ENCODE measurements at places on chromosomes 12 and 14. TPM values are rescaled to one million over a fixed set of nuclear protein-coding genes. Genes with fewer than 3 reads are reported as not detected.

DNA sequence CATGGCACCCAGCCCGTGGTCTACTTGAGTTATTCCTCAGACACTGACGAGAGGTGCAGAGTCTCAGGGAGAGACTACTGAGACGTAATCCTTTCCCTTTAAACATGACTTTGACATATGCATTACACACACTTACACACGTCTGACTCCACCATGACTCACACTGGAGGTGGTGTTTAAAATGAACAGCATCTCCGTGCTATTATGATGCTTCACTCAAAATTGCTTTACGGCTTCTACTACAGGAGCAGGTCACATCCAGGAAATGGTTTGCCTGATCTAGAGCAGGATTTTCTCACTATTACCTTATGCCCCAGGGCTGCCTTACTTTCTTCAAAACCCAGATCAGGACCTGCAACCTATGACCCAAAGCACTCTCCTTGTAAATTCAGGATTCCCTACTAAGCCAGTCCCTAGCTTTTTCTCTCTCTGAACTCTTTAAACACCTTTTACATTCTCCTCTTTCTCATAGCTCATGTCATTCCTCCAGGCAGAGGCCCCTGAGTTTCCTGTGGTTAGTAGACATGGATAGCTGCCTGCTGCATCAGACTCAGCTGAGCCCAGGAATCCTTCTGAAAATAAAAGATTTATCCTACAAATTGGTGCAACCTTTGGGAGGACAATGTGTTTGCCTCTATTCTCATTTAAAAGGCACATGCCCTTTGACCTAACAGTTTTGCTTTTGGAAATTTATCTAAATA is 31.2 kb downstream of the TMCC3 start:
- H3K27me3 ChIP-seq, result no peaks in the 10 kb centered on the region
- H3K27ac ChIP-seq, result no peak overlapping the region
- peaks cover under 1% of the 10 kb centered on the region for H3K4me1 ChIP-seq
- DNase-seq, result no peak
- no peak overlapping the region for H3K4me3 ChIP-seq

GRCh38 chr14:71551291-71551950 is 380.8 kb upstream of the RGS6 start:
- H3K4me1 ChIP-seq, result peaks cover 8% of the 10 kb centered on the region
- no peaks in the 10 kb centered on the region for H3K36me3 ChIP-seq
- H3K27me3 ChIP-seq, result no peaks in the 10 kb centered on the region
- no peak for DNase-seq
- no peak overlapping the region for H3K4me3 ChIP-seq

DNA sequence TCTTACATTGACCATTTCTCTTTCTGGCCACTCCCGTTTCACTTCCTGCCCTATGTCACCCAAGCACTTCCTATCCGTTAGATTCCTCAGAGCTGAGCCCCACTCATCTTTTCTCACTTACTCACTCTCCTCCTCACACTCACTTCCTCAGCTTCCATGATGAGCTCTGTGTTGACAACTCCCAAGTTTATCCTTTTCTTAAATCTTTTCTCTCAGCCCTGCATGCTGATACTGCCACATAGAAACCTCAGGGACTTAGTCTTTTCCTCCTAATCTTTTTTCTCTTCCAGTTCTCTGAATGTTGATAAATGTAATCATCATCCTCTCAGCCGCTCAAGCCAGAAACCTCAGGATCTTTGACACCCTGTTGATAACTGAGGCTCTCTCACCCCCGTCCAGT is 99.6 kb downstream of the ANO6 start:
- H3K36me3 ChIP-seq, result no peaks in the 10 kb centered on the region
- no peak overlapping the region for H3K4me3 ChIP-seq
- DNase-seq, result no peak
- peaks cover 1% of the 10 kb centered on the region for H3K27me3 ChIP-seq
- H3K4me1 ChIP-seq, result no peaks in the 10 kb centered on the region

DNA sequence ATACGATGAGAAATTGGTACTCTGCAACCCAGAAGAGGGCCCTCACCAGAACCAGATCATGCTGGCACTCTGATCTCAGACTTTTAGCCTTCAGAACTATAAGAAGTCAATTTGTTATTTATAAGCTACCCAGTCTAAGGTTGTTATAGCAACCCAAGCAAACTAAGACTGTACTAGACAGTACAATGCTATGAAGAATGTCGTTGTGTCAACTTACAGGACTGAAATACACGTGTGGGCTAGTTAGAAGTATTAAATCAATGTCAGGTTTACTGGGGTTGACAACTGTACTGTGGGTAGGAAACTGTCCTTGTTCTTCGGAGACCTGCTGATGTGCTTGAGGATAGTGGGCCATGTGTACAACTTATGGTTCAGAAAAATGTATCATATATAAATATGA is 19.7 kb downstream of the DUSP16 start:
- H3K27ac ChIP-seq, result no peak overlapping the region
- no peaks in the 10 kb centered on the region for H3K36me3 ChIP-seq
- no peaks in the 10 kb centered on the region for H3K27me3 ChIP-seq
- H3K4me3 ChIP-seq, result no peak overlapping the region
- H3K4me1 ChIP-seq, result peaks cover 7% of the 10 kb centered on the region
- no peak for DNase-seq

- H3K4me3 ChIP-seq, result no peak overlapping the region
- DNase-seq, result no peak
- H3K27me3 ChIP-seq, result peaks cover 8% of the 10 kb centered on the region
- peaks cover 16% of the 10 kb centered on the region for H3K4me1 ChIP-seq
These were observed 14.0 kb downstream of the PGAM5 start for GRCh38 chr12:132724506-132725241.

- DNase-seq, result no peak
- no peaks in the 10 kb centered on the region for H3K27me3 ChIP-seq
- H3K36me3 ChIP-seq, result no peaks in the 10 kb centered on the region
- H3K4me3 ChIP-seq, result no peak overlapping the region
These were observed 106.0 kb downstream of the SLC41A2 start for GRCh38 chr12:104852102-104852501.

DNA sequence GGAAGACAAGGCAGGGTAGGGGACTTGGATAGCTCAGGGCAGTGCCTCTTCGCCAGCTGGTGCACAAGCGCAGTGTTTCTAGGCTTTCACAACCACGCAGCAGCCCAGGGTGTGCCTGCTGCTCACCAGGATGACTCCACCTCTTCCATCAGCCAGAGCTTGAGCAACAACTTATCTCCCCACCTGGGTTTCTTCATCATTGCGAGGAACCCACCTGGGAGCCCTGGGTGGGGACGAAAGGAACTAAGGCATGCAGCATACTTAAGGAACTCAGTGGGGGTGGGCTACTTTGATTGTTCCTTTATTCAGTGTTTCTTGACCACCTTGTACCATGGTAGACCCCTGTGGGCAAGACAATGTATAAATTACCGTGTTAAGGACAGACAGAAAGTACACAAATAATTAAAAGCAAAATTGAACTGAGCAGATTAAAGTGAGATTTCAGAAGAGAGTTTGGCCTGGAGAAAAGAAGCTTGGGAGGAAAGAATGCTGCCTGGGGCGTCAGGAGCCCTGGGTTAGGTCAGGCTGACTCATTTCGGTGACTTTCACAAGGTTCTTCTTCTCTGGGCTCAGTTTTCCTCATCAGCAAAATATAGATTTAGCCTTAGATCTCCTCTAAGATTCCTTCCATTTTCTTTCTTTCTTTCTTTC is 22.9 kb downstream of the KRT18 start:
- no peak overlapping the region for H3K4me3 ChIP-seq
- no peak for DNase-seq
- H3K27me3 ChIP-seq, result peaks cover 7% of the 10 kb centered on the region
- no peaks in the 10 kb centered on the region for H3K36me3 ChIP-seq
- no peaks in the 10 kb centered on the region for H3K4me1 ChIP-seq

DNA sequence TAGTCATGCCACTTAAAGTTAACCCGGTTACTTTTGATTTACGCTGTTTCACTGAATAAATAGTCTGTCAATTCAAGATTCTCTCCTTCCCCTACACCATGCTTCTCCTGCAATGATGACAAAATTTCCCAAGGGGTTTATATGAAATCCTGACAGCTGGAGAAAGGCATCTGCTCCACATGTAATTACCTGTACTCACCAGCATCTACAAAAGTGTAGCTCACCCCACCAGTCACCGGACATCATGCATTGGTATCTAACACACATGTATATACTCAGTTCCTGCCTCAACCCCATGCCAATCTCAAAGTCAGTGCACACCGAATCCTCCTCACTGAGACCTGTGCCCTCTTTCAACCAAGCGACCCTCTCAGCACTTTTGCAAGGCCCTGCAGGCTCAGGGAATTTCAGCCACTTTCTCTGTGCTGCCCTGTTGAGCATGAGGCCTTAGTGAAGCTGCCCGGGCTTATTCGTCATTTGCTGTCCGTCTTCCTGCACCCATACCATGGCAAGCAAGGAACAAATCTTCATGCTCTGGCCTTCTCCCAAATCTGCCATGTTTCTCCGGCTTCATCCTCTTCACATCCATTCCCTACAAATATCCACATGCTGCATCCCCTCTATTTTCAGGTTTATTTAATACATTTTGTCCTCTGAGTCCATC is 131.6 kb downstream of the SEC23A start:
- peak; percentile 18 for DNase-seq
- H3K27me3 ChIP-seq, result peaks cover 2% of the 10 kb centered on the region
- no peaks in the 10 kb centered on the region for H3K4me1 ChIP-seq
- no peak overlapping the region for H3K4me3 ChIP-seq

- H3K4me3 ChIP-seq, result peak overlapping the region; percentile 40
- peaks cover 7% of the 10 kb centered on the region for H3K27me3 ChIP-seq
- DNase-seq, result no peak
These were observed 269.3 kb upstream of the NPAS3 start for GRCh38 chr14:32669391-32669790.

- H3K36me3 ChIP-seq, result no peaks in the 10 kb centered on the region
- no peak overlapping the region for H3K4me3 ChIP-seq
- H3K27me3 ChIP-seq, result no peaks in the 10 kb centered on the region
- DNase-seq, result no peak
- no peaks in the 10 kb centered on the region for H3K4me1 ChIP-seq
These were observed 8.9 kb upstream of the LIN7A start for GRCh38 chr12:80946591-80946990.

DNA sequence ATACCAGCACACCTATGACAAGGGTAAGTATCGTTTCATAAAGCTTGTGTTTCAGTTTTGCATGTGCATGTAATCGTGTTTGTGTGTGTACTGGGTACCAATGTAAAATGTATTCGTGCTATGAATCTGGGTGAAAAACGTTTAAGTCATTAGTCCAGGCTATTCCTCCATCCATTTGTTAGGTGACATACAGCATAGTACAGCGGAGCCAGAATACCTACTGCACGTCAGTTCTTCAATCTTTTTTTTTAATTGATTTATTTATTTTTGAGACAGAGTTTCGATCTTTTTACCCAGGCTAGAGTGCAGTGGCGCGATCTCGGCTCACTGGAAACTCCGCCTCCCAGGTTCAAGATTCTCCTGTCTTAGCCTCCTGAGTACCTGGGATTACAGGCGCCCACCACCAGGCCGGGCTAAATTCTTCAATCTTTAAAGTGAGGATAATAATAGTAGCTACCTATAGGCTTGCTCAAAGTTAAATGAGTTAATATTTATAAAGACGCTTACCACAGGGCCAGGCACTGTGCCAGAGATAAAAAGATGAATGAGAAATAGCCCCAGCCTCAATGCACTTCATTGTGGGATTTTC is 661 bp upstream of the RPS26 start:
- no peaks in the 10 kb centered on the region for H3K36me3 ChIP-seq
- peak overlapping the region; percentile 99 for H3K4me3 ChIP-seq
- peak overlapping the region; percentile 87 for H3K27ac ChIP-seq
- peaks cover 5% of the 10 kb centered on the region for H3K27me3 ChIP-seq

- peak overlapping the region; percentile 82 for H3K27ac ChIP-seq
- no peak for DNase-seq
- peaks cover 19% of the 10 kb centered on the region for H3K27me3 ChIP-seq
- peaks cover 8% of the 10 kb centered on the region for H3K36me3 ChIP-seq
These were observed 19.3 kb downstream of the MVK start for GRCh38 chr12:109592905-109593272.

- H3K27me3 ChIP-seq, result peaks cover 2% of the 10 kb centered on the region
- H3K27ac ChIP-seq, result no peak overlapping the region
- no peak overlapping the region for H3K4me3 ChIP-seq
- H3K36me3 ChIP-seq, result no peaks in the 10 kb centered on the region
- H3K4me1 ChIP-seq, result no peaks in the 10 kb centered on the region
- DNase-seq, result no peak
These were observed 72.7 kb downstream of the RIN3 start for GRCh38 chr14:92585981-92586937.

DNA sequence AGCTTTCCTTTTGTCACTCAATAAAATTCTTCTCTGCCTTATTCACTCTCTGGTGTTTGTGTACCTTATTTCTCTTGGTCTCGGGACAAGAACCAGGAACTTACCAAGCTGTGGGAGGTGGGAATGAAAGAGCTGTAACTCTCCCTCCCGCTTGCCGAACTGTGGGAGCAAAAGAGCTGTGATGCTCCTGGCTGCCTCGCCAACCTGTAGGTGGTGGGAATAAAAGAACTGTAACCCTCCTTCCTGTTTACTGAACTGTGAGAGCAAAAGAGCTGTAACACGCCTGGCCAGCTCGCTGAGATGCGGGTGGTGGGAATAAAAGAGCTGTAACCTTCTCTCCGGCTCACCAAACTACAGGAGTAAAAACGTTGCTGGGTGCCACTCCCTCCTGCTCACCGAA is 314.1 kb upstream of the LRIG3 start:
- H3K27me3 ChIP-seq, result no peaks in the 10 kb centered on the region
- no peak overlapping the region for H3K4me3 ChIP-seq
- H3K27ac ChIP-seq, result no peak overlapping the region
- H3K4me1 ChIP-seq, result no peaks in the 10 kb centered on the region
- H3K36me3 ChIP-seq, result no peaks in the 10 kb centered on the region
- no peak for DNase-seq

- H3K27ac ChIP-seq, result peak overlapping the region; percentile 84
- no peaks in the 10 kb centered on the region for H3K36me3 ChIP-seq
- peaks cover 27% of the 10 kb centered on the region for H3K4me1 ChIP-seq
- DNase-seq, result no peak
- peak overlapping the region; percentile 98 for H3K4me3 ChIP-seq
These were observed 619 bp downstream of the ERC1 start for GRCh38 chr12:991350-992333.

DNA sequence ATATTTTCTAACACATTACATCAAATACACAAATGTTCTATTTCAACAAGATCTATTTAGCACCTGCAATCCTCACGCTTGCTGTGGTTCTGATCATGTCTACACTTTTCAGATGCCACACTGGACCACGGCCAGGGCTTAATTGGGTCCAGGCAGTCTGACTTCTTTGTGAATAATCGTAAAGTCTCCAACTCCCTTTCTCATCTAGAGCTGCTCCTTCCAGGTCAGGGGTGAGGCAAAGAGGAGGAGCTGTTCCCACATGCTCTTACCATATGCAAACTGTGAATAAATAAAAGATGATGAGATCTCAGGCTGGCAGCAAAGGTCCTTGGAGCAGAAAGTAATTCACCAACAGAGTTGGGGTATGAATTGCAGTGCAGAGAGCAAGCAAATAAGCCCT is 316.6 kb downstream of the GLT1D1 start:
- no peak for DNase-seq
- no peak overlapping the region for H3K4me3 ChIP-seq
- H3K27me3 ChIP-seq, result no peaks in the 10 kb centered on the region
- H3K4me1 ChIP-seq, result no peaks in the 10 kb centered on the region

Gene IL31
- total RNA-seq, result not detected

Gene PMCH
- not detected for total RNA-seq

Gene TESPA1
- total RNA-seq, result not detected

Gene TAMALIN
- total RNA-seq, result 31.3 TPM

Gene SMCO3
- total RNA-seq, result not detected

Gene TAS2R30
- total RNA-seq, result 5.1 TPM

Gene BLOC1S1
- total RNA-seq, result 71.2 TPM

Gene BRAP
- 26.1 TPM for total RNA-seq

Gene TAS2R20
- total RNA-seq, result 3.4 TPM

Measured in glutamatergic neuron (in vitro differentiated cells).